Liver (tissue), 10 donors: ENCODE measurements at places on chromosomes 2 and 18. TPM values are rescaled to one million over a fixed set of nuclear protein-coding genes. Genes with fewer than 3 reads are reported as not detected.

GRCh38 chr18:40851014-40851429, 1104.0 kb upstream of the PIK3C3 start:
- no peaks in the 10 kb centered on the region for H3K36me3 ChIP-seq
- H3K4me3 ChIP-seq: no peak overlapping the region
- no peak for DNase-seq
- H3K27ac ChIP-seq: no peak overlapping the region

The MOB1A gene
- total RNA-seq: 30.1 TPM

GRCh38 chr18:36409779-36410178, 112.3 kb downstream of the FHOD3 start:
- no peaks in the 10 kb centered on the region for H3K4me1 ChIP-seq
- H3K36me3 ChIP-seq: no peaks in the 10 kb centered on the region
- H3K27me3 ChIP-seq: no peaks in the 10 kb centered on the region
- no peak for DNase-seq
- no peak overlapping the region for H3K27ac ChIP-seq
- no peak overlapping the region for H3K4me3 ChIP-seq

DNA sequence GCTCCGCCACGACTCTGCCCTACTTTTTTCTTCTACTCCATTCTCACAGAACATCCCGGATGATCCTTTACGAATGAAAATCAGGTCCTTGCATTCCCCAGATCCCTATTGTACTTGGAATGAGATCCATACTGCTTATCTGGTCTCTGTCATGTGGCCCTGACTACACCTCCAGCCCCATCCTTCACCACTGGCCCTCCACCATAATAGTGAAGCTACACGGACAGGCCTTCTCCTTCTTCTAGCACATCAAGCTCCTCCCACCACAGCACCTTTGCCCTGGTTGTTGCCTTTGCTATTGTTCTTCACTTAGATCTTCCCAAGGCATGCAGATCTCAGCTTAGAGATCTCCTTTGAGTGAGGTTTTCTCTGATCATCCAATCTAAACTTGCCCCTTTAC, 20.1 kb upstream of the RMDN2 start:
- H3K36me3 ChIP-seq: no peaks in the 10 kb centered on the region
- peaks cover 5% of the 10 kb centered on the region for H3K4me1 ChIP-seq
- H3K4me3 ChIP-seq: no peak overlapping the region
- no peak overlapping the region for H3K27ac ChIP-seq

GRCh38 chr2:160165996-160166395, 34.1 kb downstream of the ITGB6 start:
- H3K36me3 ChIP-seq: no peaks in the 10 kb centered on the region
- H3K27me3 ChIP-seq: no peaks in the 10 kb centered on the region
- DNase-seq: no peak
- no peak overlapping the region for H3K4me3 ChIP-seq
- no peak overlapping the region for H3K27ac ChIP-seq

The FAM124B gene
- total RNA-seq: 0.42 TPM

DNA sequence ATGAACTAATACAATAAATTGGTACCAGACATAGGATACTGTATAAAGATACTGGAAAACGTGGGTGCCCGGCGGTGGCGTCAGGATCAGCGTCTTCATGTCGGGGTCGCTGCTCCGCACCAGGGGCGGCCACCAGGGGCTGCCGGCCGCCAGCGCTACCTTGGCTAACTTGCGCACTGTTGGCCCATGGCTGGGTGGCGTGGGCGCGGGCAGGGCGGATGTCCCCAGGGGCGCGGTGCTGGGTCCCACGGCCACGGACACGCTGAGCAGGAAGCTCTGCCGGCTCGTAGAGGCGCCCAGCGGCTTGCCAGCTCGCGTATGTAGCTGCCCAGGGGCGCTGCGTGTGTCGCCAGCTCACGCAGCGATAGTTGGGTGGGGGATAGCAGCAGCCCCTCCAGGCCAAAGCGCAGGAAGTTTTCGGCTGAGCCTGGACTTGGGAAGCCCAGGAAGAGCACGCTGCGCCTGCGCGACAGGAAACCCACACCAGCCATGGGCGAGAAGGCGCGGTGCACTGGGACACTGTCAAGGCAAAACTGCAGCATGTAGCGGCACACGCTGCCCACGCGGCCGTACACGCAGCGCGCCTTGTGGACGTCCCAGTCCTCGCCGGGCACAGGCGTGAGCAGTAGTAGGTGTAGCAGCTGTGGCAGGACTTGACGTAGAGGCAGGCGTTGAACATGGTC, 299.9 kb downstream of the CCDC74A start:
- no peak overlapping the region for H3K27ac ChIP-seq
- no peak overlapping the region for H3K4me3 ChIP-seq
- no peak for DNase-seq
- H3K36me3 ChIP-seq: no peaks in the 10 kb centered on the region
- no peaks in the 10 kb centered on the region for H3K4me1 ChIP-seq
- H3K27me3 ChIP-seq: no peaks in the 10 kb centered on the region

DNA sequence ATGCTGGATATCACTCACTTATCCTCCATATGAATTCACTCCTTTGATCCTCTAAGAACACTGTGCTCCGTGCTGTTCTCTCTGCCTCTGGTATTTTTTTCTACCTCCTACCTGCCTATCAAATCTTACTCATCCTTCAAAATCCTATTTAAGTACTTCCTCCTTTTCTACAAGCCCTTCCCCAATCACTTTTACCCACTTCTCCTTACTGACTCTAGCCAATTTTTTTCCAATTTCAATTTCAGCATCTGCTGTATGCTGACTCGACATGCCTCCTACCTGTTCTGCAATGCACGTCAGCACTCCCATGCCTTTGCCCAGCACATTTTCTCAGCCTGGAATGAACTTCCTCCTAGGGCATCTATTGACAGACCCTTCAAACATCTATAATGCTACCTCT, 37.3 kb upstream of the LNPK start:
- H3K4me1 ChIP-seq: no peaks in the 10 kb centered on the region
- no peak for DNase-seq
- H3K4me3 ChIP-seq: no peak overlapping the region
- no peaks in the 10 kb centered on the region for H3K27me3 ChIP-seq
- no peaks in the 10 kb centered on the region for H3K36me3 ChIP-seq

GRCh38 chr18:12858991-12859390, 25.0 kb downstream of the PTPN2 start:
- peaks cover 4% of the 10 kb centered on the region for H3K36me3 ChIP-seq
- peaks cover 7% of the 10 kb centered on the region for H3K4me1 ChIP-seq
- DNase-seq: no peak
- no peak overlapping the region for H3K27ac ChIP-seq

The EFHD1 gene
- 3.3 TPM for total RNA-seq

DNA sequence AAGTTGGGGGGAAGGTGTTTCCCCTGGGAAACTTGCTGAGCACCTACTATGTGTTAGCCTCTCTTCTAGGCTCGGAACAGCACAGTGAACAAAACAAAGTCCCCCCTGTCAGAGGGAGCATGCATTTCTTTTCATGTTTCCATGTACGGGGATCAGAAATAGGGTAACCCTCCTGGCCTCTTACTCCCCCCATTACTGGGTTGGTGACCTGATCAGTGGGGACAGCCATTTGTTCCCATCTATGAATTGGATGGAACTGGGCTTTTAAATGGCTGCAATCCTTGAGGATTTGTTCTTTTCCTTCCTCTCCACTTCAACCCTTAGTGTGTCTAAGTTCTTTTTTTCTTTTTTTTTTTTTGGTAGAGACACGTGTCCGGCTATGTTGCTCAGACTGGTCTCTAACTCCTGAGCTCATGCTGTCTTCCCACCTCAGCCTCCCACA, 13.7 kb downstream of the NCL start:
- H3K4me3 ChIP-seq: no peak overlapping the region
- no peak overlapping the region for H3K27ac ChIP-seq
- no peak for DNase-seq
- H3K36me3 ChIP-seq: peaks cover 12% of the 10 kb centered on the region

GRCh38 chr2:43038034-43038695, 188.2 kb downstream of the ZFP36L2 start:
- no peaks in the 10 kb centered on the region for H3K36me3 ChIP-seq
- no peak for DNase-seq
- no peak overlapping the region for H3K4me3 ChIP-seq
- H3K27me3 ChIP-seq: no peaks in the 10 kb centered on the region
- peaks cover 4% of the 10 kb centered on the region for H3K4me1 ChIP-seq

DNA sequence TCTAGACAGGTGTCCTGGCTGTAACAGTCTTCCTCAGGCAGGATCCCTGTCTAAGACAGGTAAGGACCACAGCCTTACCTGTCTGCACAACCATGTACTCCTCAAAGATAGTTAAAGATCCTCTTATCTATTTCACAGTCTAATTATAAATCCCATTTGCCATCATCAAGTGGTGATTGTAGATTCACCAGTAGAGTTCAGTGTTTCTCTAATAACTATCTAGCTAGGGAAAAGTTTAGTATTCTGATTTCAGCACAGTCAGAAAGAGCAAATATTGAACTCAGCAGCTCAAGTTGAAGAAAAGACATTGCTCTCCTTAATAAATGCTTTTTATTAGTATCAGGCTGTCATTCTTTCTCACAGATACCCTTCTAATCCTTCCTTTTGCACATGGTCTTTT, 1305.5 kb upstream of the NXPH2 start:
- no peak overlapping the region for H3K27ac ChIP-seq
- no peaks in the 10 kb centered on the region for H3K4me1 ChIP-seq
- no peaks in the 10 kb centered on the region for H3K36me3 ChIP-seq
- no peaks in the 10 kb centered on the region for H3K27me3 ChIP-seq
- no peak overlapping the region for H3K4me3 ChIP-seq
- DNase-seq: no peak

GRCh38 chr2:102025583-102026267, 34.0 kb downstream of the IL1R2 start:
- no peak overlapping the region for H3K4me3 ChIP-seq
- peak overlapping the region; percentile 63 for H3K27ac ChIP-seq
- no peaks in the 10 kb centered on the region for H3K36me3 ChIP-seq
- H3K4me1 ChIP-seq: peaks cover 18% of the 10 kb centered on the region
- no peaks in the 10 kb centered on the region for H3K27me3 ChIP-seq
- DNase-seq: no peak

DNA sequence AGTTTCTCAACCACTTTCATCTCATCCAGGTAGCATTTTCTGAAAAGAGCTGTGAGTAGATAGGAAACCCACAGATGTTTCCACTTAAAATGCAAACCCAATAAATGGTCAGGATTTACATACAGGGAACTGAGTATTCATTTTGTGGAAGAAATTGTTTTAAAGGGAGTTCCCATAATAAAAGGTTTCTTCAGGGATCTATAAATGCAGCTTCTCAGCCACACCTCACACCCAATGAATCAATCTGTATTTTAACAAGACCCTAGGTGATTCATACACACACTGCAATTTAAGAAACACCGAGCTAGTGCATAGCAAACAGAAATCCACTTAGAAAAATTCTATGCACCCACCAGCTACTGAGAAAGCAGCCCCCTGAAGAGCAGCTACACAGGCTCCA, 140.1 kb upstream of the ACAA2 start:
- no peak for DNase-seq
- H3K4me1 ChIP-seq: no peaks in the 10 kb centered on the region
- H3K36me3 ChIP-seq: peaks cover 12% of the 10 kb centered on the region
- no peak overlapping the region for H3K4me3 ChIP-seq
- H3K27me3 ChIP-seq: no peaks in the 10 kb centered on the region

DNA sequence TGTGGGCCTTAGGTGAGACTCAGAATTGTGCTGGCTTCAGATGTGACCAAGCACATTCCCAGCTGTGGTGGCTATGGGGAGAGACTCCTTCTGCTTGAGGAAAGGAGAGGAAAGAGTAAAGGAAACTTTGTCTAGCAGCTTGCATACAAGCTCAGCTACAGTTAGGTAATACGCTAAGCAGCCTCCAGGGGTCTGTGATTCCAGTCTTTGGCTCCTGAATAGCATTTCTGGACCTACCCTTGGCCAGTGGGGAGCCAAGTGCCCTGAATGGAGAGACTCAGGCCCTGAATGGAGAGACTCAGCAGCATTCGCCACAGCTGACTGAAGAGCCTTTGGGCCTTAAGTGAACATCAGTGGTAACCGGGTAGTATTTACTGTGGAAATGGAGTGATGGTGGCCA, 227.4 kb upstream of the CDH7 start:
- no peaks in the 10 kb centered on the region for H3K36me3 ChIP-seq
- no peak overlapping the region for H3K4me3 ChIP-seq
- no peak for DNase-seq
- H3K27me3 ChIP-seq: no peaks in the 10 kb centered on the region
- H3K27ac ChIP-seq: no peak overlapping the region

DNA sequence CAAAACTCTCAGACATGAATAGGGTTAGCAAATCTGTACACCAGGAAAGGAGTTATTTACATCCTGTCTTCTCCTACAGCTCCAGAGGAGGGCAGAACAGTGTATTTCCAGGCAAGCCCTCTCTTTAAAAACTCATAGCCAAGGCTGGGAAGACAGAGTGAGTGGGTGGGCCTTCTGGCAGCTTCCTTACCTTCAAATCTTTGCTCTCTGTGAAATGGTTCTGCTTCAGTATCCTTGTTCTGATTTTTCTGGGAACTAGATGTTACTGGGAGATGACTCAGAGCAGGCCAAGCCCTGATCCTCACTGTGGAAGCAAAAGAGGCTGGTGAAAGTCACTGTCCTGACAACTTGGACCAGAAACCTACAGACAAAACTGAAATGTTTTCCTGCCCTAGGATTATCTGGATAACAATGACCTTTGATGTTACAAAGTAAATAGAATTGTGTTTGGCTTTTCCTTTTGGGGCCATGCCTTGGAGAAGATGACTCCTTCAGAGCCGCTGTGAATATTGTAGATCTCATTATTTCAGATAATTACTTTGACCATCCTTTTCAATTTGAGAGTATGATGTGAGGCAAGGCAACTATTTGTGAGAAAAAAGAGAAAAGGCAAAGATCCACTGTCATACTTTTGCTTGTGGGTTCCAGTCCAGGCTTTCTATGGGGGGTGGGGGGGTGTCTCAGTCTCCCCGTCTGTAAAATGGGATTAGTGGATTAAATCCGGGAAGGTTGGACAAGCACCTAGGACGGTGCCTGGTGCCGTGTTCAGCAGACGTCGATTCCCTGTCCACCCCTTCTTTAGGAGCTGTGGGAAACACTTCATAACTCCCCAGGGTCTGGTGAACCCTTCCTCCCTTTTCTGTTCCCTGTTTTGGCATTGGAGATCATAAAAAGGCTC, 644 bp upstream of the QPCT start:
- H3K27me3 ChIP-seq: no peaks in the 10 kb centered on the region
- H3K4me3 ChIP-seq: no peak overlapping the region
- H3K4me1 ChIP-seq: peaks cover 11% of the 10 kb centered on the region
- H3K27ac ChIP-seq: peak overlapping the region; percentile 0
- DNase-seq: no peak

- no peaks in the 10 kb centered on the region for H3K27me3 ChIP-seq
- no peaks in the 10 kb centered on the region for H3K4me1 ChIP-seq
- no peak overlapping the region for H3K4me3 ChIP-seq
- H3K27ac ChIP-seq: no peak overlapping the region
Observed at GRCh38 chr18:29191263-29191662, 1014.3 kb upstream of the CDH2 start.
